Tibial nerve (tissue), 4 donors: ENCODE measurements at places on chromosomes 5 and 9. TPM values are rescaled to one million over a fixed set of nuclear protein-coding genes. Genes with fewer than 3 reads are reported as not detected.
A peak's percentile ranks its signal among the peaks of the same experiment; 100 is the strongest.

- DNase-seq = no peak
Observed at GRCh38 chr5:9226016-9226536, 319.8 kb downstream of the SEMA5A start.

DNA sequence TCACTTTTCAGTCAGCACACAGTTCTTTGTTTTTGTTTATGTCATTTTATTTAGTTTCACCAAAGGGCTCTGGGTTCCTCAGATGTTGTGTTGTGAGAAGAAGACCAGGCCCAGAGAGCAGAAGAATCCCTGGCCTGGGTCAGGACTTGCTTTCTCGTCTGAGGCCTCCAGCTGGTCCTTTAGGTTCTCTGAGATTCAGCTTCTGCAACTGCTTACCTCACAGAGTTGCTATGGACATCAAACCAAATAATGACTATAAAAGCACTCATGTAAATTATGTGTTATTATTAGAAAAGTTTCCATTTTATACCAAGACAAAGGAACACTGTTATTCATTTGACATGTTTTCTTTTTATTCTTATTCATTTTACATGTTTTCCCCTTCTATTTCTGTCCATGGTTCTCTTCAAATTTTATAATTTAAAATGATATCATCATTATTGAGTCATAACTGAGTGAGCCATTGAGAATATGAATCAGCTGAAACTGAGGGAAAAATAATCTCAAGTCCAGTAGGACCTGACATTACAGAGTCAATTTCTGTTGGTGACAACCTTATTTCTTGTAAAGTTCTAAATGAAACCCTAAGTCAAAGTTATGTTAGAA lies 44.0 kb upstream of the GLRX start:
- no peak for DNase-seq

- no peak for DNase-seq
Observed at GRCh38 chr5:111385051-111385450, 127.3 kb downstream of the STARD4 start.

Gene BAAT
- total RNA-seq = not detected

- no peak for DNase-seq
Observed at GRCh38 chr5:79973511-79973910, 17.6 kb downstream of the MTX3 start.

DNA sequence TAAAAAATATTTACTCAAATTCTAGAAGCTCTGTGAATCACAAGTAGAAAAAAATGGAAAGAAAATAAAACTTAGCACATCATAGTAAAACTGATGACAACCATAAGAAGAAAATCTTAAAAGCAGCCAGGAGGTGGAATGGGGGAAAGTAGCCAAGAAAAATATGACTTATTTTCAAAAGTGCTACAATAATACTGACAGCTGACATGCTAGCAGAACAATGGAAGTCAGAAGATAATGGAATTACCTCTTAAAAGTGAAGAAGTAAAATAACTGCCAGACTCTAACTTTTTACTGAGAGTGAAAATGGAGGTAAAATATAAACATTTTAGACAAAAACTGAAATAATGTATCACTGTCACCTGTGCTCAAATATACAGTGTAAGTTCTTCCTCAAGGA lies 532.2 kb upstream of the SGCD start:
- DNase-seq = no peak

Gene CCNH
- total RNA-seq = 154 TPM

Gene ERGIC1
- 101 TPM for total RNA-seq

GRCh38 chr5:93930098-93930497 lies 188.7 kb upstream of the POU5F2 start:
- no peak for DNase-seq

- no peak for DNase-seq
Observed at GRCh38 chr5:33891788-33892619, at the start of gene ADAMTS12. Gene ADAMTS12, minus strand, starts transcription at chr5:33891990. Its CDS starts 134 bp downstream, at chr5:33891856.

Gene DPYSL3
- 45.0 TPM for total RNA-seq

DNA sequence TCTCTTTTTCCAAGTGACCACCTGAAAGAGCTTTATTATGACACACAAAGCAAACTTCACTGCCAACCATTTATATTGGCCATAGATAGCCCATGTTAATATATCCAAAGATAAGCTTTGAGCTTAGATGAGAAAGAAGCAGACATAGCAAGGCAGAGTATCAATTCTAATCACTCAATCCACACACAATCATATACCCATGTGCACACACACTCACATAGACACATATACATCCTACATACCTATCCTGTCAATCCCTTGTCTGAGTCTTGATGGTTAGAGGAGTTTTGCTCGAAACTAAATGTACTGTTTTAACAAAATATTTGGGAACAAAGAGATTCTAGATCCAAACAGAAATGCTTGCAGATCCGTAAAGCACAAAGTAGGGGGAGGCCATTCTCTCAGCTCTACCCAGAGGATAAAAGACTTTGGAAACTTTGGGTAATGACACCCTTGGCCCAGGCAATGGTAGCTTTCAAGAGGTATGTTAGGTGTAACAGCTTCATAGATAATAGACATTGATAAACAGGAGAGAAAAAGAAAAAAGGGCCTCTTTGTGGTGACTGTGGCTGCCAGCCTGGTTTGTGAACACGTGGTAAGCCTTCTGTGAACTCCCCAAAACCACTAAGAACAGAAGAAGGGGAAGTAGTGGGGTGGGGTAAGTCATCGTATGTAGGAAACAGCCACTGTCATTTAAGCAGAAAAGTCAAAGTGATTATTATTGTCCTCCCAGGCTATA lies 121.6 kb downstream of the TLR4 start:
- DNase-seq = no peak

Gene SUSD3
- 4.2 TPM for total RNA-seq

DNA sequence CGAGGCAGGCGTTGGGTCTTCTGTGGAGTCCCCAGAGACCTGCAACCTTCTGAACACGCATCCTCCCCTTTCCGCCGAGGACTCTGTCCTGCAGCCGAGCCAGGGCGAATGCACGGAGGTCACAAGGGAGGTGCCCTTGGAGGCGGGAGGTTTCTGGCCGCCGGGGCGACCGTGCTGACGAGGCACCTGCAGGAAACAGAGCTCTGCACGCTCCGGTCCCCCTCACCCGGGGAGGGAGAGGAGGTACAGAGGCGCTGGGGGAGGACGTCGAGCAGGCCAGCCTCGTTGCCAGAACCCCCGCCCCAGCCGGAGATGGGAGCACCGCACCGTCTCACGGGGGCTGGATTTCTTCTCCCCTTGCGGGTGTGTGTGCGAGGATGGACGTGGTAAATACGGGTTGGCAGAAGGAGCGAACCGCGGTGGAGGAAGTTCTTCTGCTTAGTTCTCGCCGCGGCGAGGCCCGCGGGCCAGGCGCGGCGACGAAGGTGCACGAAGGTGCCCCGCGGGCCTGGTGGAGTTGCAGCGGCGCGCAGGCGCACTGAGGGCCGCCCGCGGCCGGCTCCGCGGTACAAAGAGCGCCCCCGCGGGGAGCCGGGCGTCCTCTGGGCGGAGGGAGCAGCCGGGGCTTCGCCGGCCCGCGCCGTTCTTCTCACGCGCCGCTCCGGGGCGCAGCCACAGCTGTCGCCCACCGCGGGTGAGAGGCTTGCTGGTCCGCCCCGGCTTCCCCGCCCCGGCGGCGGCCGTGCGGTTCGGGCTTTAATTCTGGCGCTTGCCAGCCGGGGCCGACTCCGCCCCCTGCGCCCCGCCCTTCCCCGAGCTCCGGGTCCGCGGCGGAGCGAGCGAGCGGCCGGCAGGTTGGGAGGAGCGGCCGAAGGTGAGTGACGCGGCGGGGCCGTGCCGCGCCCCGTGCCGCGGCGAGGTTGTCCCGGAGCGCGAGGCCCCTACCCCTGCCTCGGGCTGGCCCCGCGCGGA lies 289.5 kb downstream of the DOCK8 start:
- peak; percentile 40 for DNase-seq
